HT-29 (cell line): ENCODE measurements at places on chromosomes 4 and X. TPM values are rescaled to one million over a fixed set of nuclear protein-coding genes. Genes with fewer than 3 reads are reported as not detected.

The RS1 gene
- not detected in 2 replicates for total RNA-seq

The PNCK gene
- total RNA-seq = 0.99 and 1.1 TPM in 2 replicates

The MAGEB2 gene
- total RNA-seq = not detected in 2 replicates

The VCX3B gene
- total RNA-seq = not detected in 2 replicates

The CT45A10 gene
- not detected in 2 replicates for total RNA-seq

The ADGRG2 gene
- not detected in 2 replicates for total RNA-seq

The ZAR1 gene
- total RNA-seq = not detected in 2 replicates

The TLR3 gene
- 1.9 and 2.3 TPM in 2 replicates for total RNA-seq

The DMP1 gene
- not detected in 2 replicates for total RNA-seq

The CXXC4 gene
- total RNA-seq = 0.21 and 0.56 TPM in 2 replicates

The HERC5 gene
- 0.23 and 0.70 TPM in 2 replicates for total RNA-seq

The ETNPPL gene
- not detected in 2 replicates for total RNA-seq

The H2BW2 gene
- total RNA-seq = not detected in 2 replicates

The ADH1C gene
- total RNA-seq = 2.7 and 5.9 TPM in 2 replicates

The DCAF8L2 gene
- not detected in 2 replicates for total RNA-seq
